T-cell (primary cell): ENCODE measurements at places on chromosomes 12 and 14.
A peak's percentile ranks its signal among the peaks of the same experiment; 100 is the strongest.

- H3K4me3 ChIP-seq: no peak overlapping the region
- DNase-seq: no peak
- no peak overlapping the region for H3K27ac ChIP-seq
- H3K27me3 ChIP-seq: no peaks in the 10 kb centered on the region
- H3K36me3 ChIP-seq: no peaks in the 10 kb centered on the region
These were observed 172.4 kb downstream of the PHETA1 start for GRCh38 chr12:111196532-111196931.

- no peak overlapping the region for H3K27ac ChIP-seq
- no peaks in the 10 kb centered on the region for H3K27me3 ChIP-seq
- no peak for DNase-seq
- no peak overlapping the region for H3K4me3 ChIP-seq
- no peaks in the 10 kb centered on the region for H3K4me1 ChIP-seq
These were observed 84.4 kb downstream of the FSCB start for GRCh38 chr14:44422699-44423098.

- peaks cover 23% of the 10 kb centered on the region for H3K4me1 ChIP-seq
- no peak overlapping the region for H3K4me3 ChIP-seq
- H3K27ac ChIP-seq: peak overlapping the region; percentile 3
- H3K36me3 ChIP-seq: peaks cover 9% of the 10 kb centered on the region
These were observed 16.3 kb downstream of the MARK3 start for GRCh38 chr14:103401223-103402214.

DNA sequence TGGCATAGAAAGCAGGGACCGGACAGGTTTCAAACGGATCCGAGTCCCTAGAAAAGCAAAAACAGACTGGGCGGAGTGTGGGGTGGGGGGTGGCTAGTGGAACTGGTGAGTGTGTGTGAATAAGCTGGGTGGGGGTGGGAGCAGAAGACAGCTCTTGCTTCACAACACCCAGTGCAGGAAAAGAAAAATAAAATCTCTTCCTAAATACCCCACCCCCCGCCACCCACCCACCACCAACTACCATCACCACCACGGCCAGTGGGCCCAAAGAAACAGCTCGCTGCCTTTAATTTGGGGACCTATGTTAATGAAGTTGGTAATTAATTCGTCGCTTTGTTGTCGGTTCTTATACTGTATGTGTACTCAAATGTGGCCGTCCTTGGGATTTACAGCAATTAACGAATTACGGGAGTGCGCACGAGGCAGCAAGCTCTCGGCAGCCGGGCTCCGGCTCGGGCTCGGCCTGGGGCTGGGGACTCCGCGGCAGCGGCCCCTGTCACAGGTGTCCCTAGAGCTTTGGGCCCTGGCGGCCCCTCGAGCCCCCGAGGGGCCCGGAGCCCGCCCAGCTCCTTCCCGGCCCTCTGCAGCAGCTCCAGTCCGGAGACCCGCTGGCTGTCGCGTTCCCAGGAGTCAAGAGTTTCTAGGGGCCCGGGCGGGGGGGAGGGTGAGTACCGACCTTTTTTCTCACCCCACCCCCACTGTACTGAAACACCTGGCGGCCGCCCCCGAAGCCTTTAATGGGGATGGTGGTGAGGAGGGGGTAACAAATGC is 1.5 kb upstream of the OTX2 start:
- H3K36me3 ChIP-seq: no peaks in the 10 kb centered on the region
- no peak overlapping the region for H3K4me3 ChIP-seq
- H3K4me1 ChIP-seq: no peaks in the 10 kb centered on the region
- no peak for DNase-seq
- H3K27ac ChIP-seq: no peak overlapping the region
- H3K27me3 ChIP-seq: peaks cover 29% of the 10 kb centered on the region
